Breast epithelium (tissue), 4 donors: ENCODE measurements at places on chromosomes 6 and 20. TPM values are rescaled to one million over a fixed set of nuclear protein-coding genes. Genes with fewer than 3 reads are reported as not detected.

HRH3 gene
- total RNA-seq = not detected

GRCh38 chr6:157066781-157067491 lies 256.4 kb downstream of the TMEM242 start:
- no peak for DNase-seq

DNA sequence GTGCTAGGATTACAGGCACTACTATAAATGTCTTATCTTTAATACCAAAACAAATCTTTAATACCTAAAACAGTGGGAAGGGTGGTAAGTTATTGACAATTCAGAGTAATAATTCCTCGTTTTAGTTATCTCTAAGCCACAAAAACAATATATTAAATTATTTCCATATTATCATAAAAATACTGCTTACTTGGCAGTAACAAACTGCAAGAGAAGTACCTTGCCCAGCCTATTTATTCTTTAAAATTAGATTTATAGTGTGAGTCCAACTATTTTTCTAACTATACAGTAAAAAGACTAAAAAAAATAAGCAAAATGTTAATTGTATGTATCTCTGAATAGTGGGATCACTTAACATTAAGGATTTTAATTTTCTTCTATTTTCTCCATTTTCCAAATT lies 123.2 kb downstream of the HACE1 start:
- DNase-seq = no peak

DNA sequence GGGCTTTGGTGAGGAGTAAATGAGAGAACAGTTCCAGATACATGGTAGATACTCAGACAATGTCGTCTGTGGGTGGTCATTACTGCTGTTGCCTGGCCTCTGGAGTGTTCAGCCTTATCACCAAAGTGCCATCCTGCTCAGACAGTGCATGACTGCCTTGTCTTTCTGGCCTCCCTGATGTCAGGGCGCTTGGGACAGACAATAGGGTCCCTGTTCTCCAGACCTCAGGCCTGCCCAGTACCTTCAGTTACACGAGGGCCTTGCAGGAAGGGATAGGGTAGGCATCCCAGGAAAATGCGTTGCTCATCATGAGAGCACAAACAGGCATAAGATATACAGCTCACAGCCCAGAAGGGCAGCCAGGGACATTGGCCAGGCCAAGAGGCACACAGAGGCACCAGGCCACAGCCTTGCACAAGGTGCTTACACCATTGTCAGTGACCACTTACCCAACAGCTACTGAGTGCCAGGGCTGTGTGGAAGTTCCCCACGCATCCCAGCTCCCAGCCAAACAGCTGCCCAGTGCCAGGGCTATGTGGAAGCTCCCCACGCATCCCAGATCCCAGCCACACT lies 27.4 kb downstream of the BPIFB1 start:
- DNase-seq = no peak

- DNase-seq = no peak
These were observed 20.7 kb downstream of the METTL24 start for GRCh38 chr6:110337486-110337885.

GRCh38 chr6:18496462-18496861 lies 109.3 kb downstream of the RNF144B start:
- DNase-seq = no peak

DNA sequence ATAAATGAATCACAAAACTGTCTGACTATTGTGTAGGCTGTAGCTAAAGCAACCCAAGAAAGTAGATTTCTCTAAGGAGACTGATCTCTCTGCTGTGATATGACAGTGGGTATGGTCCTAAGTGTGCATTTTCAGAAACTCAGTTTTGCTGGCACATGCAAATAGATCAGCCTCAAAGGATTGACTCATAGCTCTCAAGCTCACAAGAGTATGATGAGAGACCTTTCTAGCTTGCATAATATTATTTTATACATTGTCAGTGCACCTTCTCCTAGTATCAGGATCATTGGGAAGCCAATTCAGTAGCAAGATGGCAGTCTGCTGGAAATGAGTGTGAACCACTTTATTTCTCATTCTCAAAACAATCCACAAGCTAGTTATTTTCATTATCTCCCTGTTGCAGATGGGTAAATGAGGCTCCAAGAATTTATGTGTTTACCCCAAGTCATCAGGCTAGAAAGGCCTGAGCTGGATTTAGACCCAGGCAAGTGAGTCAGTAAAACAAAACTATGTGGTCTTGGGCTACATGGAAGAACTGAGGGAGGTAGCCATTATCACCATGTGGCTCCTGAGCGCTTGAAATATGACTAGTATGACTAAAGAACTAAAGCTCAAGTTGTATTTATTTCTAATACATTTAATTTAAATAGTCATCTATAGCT lies 27.9 kb upstream of the PLCB4 start:
- DNase-seq = no peak
